ENCODE measurements at places on chromosomes 11 and 22. TPM values are rescaled to one million over a fixed set of nuclear protein-coding genes. Genes with fewer than 3 reads are reported as not detected.

DNA sequence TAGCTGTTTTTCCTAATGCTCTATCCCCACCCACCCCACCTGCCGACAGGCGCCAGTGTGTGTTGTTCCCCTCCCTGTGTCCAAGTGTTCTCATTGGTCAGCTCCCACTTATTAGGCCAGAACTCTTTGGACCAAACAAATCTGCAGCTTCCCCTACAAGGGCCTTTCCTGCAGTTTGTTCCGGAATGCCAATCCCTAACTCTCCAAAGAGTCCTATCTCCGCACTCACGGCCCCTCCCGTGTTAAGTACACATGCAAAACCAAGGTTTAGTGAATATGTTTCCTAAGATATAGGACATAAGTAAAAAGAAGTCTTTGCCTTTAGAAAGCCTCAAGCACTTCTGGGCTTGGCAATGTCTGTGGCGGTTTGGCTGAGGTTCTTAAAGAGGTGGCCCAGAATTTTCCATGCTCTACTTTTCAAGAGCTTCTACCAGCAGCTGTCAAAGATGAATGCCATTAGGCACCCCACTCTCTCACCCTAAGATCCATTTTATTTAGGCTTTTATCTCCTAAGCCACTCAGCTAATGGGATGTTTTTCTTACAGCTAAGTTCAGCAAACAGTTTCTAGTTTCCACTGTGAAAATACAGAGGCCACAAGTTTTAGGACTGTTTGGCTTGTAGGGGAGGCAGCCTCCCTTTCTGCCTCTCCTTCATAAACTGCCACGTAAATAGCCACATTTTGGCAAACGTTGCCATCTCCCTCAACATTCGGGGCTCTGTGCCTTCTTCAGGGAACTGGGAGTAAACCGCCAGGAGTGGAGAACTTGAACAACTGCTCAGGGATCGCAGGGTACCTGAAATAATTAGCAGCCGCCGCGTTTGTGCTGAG lies 1.6 kb downstream of the CD59 start:
- no peaks in the 10 kb centered on the region for H3K36me3 ChIP-seq
- no peak overlapping the region for H3K27ac ChIP-seq
- peak overlapping the region; percentile 80 for H3K4me3 ChIP-seq
- peaks cover 20% of the 10 kb centered on the region for H3K4me1 ChIP-seq

DNA sequence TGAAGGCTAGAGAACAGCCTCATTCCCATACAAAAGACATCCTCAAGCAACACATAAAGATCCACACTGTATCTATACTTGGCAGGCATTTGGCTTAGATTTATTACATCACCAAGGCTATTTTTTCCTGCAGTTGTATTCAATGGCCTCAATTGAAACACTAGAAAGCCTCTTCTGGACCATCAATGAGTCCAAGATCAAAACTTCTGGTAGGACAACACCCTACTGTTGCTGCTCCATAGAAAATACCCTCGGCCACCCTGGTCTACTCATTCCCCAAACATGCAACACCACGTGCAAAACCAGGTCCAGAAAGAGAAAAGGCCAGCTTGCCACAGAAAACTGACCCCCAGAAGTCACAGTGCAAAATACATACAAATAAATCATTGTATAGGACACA lies 56.9 kb upstream of the CADM1 start:
- H3K4me3 ChIP-seq = no peak overlapping the region
- H3K4me1 ChIP-seq = no peaks in the 10 kb centered on the region
- no peaks in the 10 kb centered on the region for H3K36me3 ChIP-seq
- no peak overlapping the region for H3K27ac ChIP-seq
- no peak for DNase-seq

DNA sequence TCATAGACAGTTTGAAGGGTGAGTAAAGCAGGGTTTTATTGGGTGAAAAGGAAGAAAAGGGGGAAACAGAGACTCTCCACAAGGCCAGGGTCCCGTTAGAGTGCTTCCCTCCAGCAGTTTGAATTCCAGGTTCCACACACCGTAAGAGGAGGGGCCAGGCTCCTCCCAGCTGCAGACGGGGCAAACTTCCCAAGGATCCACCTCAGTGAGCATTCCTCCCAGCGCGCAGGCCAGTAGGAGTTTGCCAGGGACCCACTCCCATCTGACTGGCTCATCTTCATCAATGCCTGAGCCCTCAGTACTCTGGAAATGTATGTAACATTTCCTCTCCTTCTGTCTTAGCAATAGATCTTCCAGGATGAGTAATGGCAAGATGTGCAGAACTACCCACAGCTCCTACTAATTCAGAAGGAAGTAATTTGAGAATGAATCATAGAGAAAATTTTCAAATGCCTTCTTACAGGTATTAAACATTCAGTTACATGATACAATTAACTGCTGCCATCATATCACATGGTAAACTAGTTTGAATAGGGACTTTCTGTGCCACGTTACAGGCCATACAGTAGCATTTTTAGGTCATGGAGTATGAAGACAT lies 34.0 kb upstream of the TRPC6 start:
- DNase-seq = no peak
- no peaks in the 10 kb centered on the region for H3K4me1 ChIP-seq
- no peaks in the 10 kb centered on the region for H3K36me3 ChIP-seq
- no peak overlapping the region for H3K27ac ChIP-seq
- H3K4me3 ChIP-seq = no peak overlapping the region

GRCh38 chr11:59574467-59574866 lies 41.1 kb downstream of the OSBP start:
- peaks cover 34% of the 10 kb centered on the region for H3K36me3 ChIP-seq
- H3K27ac ChIP-seq = peak overlapping the region; percentile 51
- H3K4me1 ChIP-seq = no peaks in the 10 kb centered on the region
- no peak for DNase-seq

GRCh38 chr11:1125803-1126202 lies 31.9 kb upstream of the MUC5AC start:
- no peaks in the 10 kb centered on the region for H3K36me3 ChIP-seq
- H3K27ac ChIP-seq = no peak overlapping the region
- DNase-seq = no peak
- H3K27me3 ChIP-seq = no peaks in the 10 kb centered on the region

DNA sequence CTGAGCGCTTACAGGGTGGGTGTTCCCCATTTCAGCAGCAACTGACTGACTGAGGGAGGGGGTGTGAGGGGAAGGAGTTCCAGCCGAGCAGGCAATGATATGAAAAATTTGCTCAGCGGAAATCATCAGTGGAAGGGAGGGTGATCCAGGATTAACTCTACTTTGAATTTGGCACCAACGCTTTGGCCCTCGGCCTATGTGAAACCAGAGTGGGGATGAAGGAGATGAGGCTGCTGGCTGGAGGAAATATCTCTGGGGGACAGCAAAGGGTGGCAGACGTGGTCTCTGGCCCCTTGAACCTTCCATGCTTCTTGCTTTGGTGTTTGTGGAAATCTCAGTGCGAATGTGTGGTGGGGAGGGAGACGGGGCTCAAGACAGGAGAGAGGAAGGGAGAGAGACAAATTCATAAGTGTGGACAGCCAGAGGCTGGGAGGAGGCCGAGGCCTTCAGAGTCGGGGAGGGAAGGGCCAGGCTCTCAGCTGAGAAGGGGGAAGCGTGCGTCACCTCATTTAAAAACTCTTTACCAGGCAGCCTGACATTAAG lies 83.6 kb downstream of the FDX1 start:
- no peaks in the 10 kb centered on the region for H3K27me3 ChIP-seq
- no peaks in the 10 kb centered on the region for H3K4me1 ChIP-seq
- no peaks in the 10 kb centered on the region for H3K36me3 ChIP-seq
- no peak overlapping the region for H3K27ac ChIP-seq

DNA sequence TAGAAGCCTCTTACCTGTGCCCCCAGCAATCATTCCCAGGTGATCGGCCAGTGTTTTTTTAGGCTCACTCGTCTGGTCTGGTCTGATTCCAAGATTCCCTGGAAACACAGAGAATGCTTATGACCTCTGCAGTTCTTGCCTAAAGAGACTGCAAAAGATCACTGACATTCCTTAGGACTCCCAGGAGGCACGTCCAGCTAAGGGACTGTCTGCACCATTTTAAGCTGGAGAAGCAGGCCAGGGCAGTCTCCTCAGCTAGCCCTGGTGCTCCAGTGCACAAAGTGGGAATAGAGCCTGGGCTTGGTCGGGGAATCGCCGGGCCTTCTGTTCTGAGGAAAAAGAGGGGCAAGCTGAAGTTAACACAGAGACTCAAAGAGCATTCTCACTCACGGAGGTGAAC lies 4.8 kb downstream of the CYB5R2 start:
- H3K27ac ChIP-seq = no peak overlapping the region
- H3K27me3 ChIP-seq = peaks cover 4% of the 10 kb centered on the region
- DNase-seq = no peak
- no peaks in the 10 kb centered on the region for H3K4me1 ChIP-seq
- no peaks in the 10 kb centered on the region for H3K36me3 ChIP-seq

GRCh38 chr11:18713646-18714442 lies 12.1 kb downstream of the IGSF22 start:
- H3K4me1 ChIP-seq = no peaks in the 10 kb centered on the region
- H3K4me3 ChIP-seq = no peak overlapping the region
- H3K27me3 ChIP-seq = peaks cover 5% of the 10 kb centered on the region
- H3K36me3 ChIP-seq = no peaks in the 10 kb centered on the region
- no peak for DNase-seq

DNA sequence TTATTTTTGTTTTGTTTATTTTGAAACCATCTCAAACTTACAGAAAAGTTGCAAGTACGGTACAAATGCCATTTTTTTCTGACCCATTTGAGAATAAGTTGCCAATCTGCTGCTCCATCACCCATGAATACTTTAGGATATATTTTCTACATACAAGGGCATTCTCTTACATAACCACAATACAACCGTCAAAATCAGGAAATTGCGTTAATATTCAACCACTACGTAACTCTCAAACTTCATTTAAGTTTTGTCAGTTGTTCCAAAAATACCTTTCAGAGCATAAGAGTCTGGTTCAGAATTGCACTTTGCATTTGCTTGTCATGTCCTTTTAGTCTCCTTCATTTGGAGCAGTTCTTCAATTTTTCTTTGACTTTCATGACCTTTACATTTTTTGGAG lies 194.3 kb upstream of the BDNF start:
- no peak for DNase-seq
- no peak overlapping the region for H3K4me3 ChIP-seq
- H3K4me1 ChIP-seq = no peaks in the 10 kb centered on the region
- H3K27ac ChIP-seq = no peak overlapping the region

DNA sequence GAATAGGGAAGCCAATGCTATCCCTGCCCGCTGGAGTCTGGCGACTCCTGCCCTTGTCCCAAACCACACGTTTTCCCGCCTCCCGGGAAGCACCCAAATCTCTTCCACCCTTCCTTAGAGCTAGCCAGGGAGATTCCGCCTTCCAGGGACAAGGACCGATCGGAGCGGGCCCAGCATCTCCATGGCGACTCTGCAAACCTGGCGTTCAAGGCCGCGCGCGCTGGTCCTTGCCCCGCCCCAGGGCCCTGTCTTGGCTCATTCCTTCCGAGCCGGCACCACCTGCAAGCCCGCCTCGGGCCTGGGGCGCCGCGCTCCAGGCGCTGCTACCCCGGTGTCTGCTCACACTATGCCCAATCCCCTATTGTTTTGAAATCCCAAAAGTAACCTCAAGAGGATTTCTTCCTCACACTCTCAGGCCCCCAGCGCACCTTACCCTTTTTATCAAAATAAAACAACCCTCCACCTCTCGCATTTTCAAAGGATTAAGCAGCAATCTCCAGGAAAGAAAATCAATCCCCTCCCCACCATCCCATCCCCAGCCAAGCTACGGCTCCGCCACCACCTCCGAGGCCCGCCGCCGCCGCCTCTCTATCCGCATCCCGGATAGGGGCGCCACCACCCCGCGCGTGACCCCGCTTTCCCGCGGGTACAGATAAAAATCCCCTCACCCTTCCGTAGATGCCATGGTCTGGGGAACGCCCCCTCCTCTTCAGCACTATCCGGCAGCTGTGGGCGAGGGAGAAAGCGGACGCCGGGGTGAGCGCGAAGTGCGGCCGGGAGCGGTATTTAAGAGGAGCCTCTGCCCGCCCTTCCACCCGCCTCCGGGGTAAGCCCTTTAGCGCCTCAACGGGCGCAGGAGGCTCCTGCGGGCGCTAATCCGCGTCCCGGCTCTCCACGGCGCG lies 825 bp downstream of the SLC1A2 start:
- peaks cover 100% of the 10 kb centered on the region for H3K27me3 ChIP-seq
- H3K27ac ChIP-seq = no peak overlapping the region
- H3K4me1 ChIP-seq = peaks cover 6% of the 10 kb centered on the region

GRCh38 chr22:24526191-24526590 lies 28.7 kb downstream of the GUCD1 start:
- H3K27me3 ChIP-seq = no peaks in the 10 kb centered on the region
- H3K4me1 ChIP-seq = no peaks in the 10 kb centered on the region
- H3K36me3 ChIP-seq = no peaks in the 10 kb centered on the region
- H3K4me3 ChIP-seq = no peak overlapping the region

- H3K4me1 ChIP-seq = no peaks in the 10 kb centered on the region
- no peak for DNase-seq
- peaks cover 87% of the 10 kb centered on the region for H3K27me3 ChIP-seq
- no peaks in the 10 kb centered on the region for H3K36me3 ChIP-seq
Measured at GRCh38 chr11:8266246-8267241, 2.9 kb upstream of the LMO1 start.

- H3K36me3 ChIP-seq = no peaks in the 10 kb centered on the region
- H3K27ac ChIP-seq = no peak overlapping the region
- DNase-seq = peak; percentile 34
- H3K4me1 ChIP-seq = peaks cover 5% of the 10 kb centered on the region
- no peak overlapping the region for H3K4me3 ChIP-seq
- no peaks in the 10 kb centered on the region for H3K27me3 ChIP-seq
Measured at GRCh38 chr11:63573881-63574855, 11.0 kb upstream of the PLAAT2 start.

The CST6 gene
- not detected for polyA plus RNA-seq

The HORMAD2 gene
- polyA plus RNA-seq = not detected

The GPHA2 gene
- not detected for polyA plus RNA-seq

The RRP7A gene
- 59.4 TPM for polyA plus RNA-seq

The TANGO2 gene
- 17.5 TPM for polyA plus RNA-seq

The SPTBN2 gene
- 6.0 TPM for polyA plus RNA-seq
